ENCODE measurements at places on chromosomes 7 and 10. TPM values are rescaled to one million over a fixed set of nuclear protein-coding genes. Genes with fewer than 3 reads are reported as not detected.
A peak's percentile ranks its signal among the peaks of the same experiment; 100 is the strongest.

DNA sequence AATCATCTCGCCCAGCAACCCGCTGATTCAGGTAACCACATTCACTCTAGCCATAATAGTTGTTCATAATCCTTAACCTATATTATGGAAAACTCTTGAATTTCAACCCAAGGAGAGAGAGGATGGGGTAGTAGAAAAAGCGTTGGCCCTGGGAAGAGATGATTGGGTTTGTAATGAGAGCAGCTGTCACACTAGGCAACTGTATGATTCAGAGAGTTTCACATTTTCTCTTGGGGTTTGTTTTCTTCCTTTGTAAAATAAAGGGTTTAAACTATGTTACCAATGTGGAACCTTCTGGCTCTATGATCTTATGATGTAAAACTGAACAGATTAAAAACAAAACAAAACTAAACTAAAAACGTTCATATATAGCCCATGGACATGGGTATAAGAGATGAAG is 705.2 kb upstream of the IGFBP3 start:
- no peaks in the 10 kb centered on the region for H3K36me3 ChIP-seq
- H3K4me3 ChIP-seq: no peak overlapping the region
- H3K4me1 ChIP-seq: no peaks in the 10 kb centered on the region
- no peak for DNase-seq
- no peak overlapping the region for H3K27ac ChIP-seq

DNA sequence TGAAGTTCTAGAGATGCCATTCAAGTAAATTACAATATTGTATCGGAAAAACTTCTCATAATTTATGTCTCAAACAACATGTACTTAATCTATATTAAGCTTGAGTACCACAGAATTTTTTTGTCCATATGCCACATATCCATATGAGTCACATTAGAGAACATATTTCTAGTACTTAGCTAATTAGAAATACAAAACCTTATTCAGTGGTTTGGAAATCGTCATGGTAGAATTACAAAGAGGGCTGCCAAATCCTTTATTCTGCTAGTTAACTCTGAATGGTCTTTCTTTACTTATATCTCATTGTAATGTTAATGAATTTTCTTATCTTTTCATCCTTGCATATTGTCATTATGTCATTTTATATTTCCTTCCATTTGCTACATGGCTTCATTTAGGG is 9.0 kb upstream of the VIM start:
- H3K27ac ChIP-seq: no peak overlapping the region
- DNase-seq: no peak
- no peak overlapping the region for H3K4me3 ChIP-seq
- peaks cover 51% of the 10 kb centered on the region for H3K36me3 ChIP-seq
- no peaks in the 10 kb centered on the region for H3K27me3 ChIP-seq

The ATRNL1 gene
- 0.55 TPM for total RNA-seq

- peaks cover 71% of the 10 kb centered on the region for H3K36me3 ChIP-seq
- peak overlapping the region; percentile 70 for H3K27ac ChIP-seq
- peak; percentile 44 for DNase-seq
- H3K4me3 ChIP-seq: peak overlapping the region; percentile 21
These were observed 15.4 kb downstream of the SEC24C start for GRCh38 chr10:73759512-73760115.

DNA sequence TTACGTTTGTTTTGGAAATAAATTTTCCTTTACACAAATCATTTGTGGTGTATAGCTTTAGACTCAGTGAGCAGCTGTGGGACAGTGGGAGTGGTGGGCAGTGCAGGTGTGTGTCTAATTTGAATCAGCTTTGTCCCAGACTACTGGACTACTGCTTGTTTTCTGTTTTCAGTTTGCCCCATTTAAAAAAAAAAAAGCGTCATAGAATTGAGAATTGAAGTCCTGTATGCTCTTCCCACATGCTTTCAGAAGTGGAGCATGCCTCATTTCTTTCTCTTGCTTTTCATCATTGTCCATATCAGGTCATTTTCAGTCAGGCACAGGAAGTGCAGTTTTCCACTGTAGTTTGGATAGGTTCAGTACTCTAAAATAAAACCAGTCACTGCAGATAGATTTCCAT is 66.1 kb downstream of the SHH start:
- no peak overlapping the region for H3K27ac ChIP-seq
- H3K36me3 ChIP-seq: peaks cover 55% of the 10 kb centered on the region
- no peaks in the 10 kb centered on the region for H3K27me3 ChIP-seq
- no peak overlapping the region for H3K4me3 ChIP-seq

The CYP2E1 gene
- 0.43 TPM for total RNA-seq

DNA sequence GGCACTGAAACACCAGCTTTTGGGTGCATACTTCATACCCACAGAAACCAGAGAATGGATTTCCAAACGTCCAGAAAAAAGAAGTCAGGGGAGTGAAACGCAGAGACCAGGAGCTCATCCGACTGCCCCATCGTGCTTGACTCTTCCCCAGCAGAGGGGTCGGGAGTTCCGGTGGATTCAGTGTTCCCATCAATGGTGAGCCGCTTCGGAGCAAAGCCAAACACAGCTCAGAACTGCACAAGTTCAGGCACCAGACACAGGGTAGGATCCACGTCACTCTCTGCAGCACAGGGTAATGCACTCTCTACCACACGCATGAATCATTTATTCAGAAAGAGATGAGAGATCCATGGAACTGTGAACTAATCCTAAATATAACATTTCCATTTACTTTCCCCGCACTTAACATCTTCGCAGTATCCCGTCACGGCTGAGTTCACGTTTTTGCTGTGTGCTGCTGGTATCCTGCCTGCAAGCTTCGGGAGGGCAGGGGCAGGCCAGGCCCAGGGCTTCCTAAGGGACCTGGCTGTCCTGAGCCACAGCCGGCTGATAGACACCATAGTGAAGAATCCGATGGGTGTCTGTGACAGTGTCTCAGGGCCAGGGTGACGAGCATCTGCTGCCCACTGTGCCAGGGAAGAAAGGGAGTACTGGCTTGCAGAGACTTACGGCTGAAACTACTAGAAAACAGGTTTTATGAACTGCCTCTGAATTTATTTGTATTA is 545.3 kb downstream of the PTPRN2 start:
- no peak for DNase-seq
- no peaks in the 10 kb centered on the region for H3K4me1 ChIP-seq
- no peaks in the 10 kb centered on the region for H3K27me3 ChIP-seq
- H3K36me3 ChIP-seq: no peaks in the 10 kb centered on the region

DNA sequence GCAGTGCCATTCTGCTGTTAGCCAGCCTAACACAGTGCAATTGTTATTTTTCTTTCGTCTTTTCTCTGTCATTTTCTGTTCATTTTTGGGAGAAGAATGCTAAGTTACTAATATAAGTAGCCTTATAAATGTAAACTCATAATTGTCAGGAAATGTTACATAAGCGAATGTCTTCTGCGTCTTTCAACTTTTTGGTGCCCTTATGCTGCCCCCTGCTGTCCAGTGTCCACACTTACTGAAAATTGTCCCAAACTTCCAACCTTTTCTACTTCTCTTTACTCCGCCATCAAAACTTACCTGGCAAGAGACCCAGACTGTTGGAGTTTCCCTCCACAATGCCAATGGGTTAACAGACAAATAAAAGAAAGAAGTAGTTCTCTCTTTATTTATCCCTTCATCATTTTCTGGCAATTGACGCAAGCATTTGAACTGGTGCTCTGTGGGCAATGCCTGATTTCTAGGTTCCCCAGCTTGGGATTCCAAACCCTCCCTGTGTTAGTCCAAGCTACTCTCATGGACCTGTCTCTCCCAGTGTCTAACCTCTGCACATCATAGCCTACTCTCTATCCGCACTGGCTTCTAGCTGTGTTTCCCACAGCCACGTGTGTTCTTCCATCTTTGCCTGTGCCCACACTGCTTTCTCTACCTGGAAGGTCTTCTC is 21.0 kb upstream of the EPC1 start:
- H3K36me3 ChIP-seq: peaks cover 19% of the 10 kb centered on the region
- no peaks in the 10 kb centered on the region for H3K27me3 ChIP-seq
- H3K4me3 ChIP-seq: no peak overlapping the region

The LARP4B gene
- 99.0 TPM for total RNA-seq

DNA sequence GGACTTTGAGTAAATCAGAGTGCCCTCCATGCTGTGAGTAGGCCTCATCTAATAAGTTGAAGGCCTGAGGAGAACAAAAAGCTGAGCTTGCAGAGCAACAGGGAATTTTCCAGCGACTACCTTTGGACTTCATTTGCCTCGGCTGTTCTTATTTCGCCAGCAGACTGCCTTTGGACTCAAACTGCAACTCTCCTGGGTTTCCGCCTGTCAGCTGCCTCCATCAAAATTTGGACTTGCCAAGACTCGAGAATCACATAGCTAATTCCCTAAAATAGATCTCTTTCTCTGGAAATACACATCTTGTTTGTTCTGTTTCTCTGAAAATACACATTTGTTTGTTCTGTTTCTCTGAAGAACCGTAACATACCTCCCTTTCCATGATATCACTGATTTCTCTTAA is 93.8 kb downstream of the ITGB8 start:
- no peaks in the 10 kb centered on the region for H3K36me3 ChIP-seq
- no peaks in the 10 kb centered on the region for H3K27me3 ChIP-seq

The PSD gene
- 1.4 TPM for total RNA-seq

The ZNF503 gene
- 0.23 TPM for total RNA-seq

The EPO gene
- not detected for total RNA-seq

DNA sequence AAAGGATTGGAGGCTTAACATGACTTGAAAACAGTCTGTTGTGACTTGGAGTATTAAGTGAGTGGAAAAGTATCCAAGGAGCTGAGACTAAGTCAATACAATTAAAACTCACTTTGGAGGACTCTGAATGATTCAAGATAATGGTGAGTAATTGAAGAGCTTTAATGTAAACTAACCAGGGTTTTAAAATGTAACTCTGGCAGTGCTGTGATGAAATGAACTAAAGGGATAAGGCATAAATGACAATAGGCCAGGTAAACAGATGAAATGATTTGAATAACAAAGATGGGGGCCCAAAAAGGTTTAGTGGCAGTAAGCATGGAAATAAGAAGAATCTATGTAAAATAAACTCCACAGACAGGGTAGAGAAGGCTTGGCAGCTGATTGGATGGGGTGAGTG is 316.5 kb upstream of the CACNA2D1 start:
- H3K4me1 ChIP-seq: no peaks in the 10 kb centered on the region
- no peak overlapping the region for H3K27ac ChIP-seq
- H3K4me3 ChIP-seq: no peak overlapping the region
- DNase-seq: no peak
- H3K27me3 ChIP-seq: no peaks in the 10 kb centered on the region

- H3K4me3 ChIP-seq: no peak overlapping the region
- peaks cover 54% of the 10 kb centered on the region for H3K36me3 ChIP-seq
- no peaks in the 10 kb centered on the region for H3K27me3 ChIP-seq
- H3K4me1 ChIP-seq: no peaks in the 10 kb centered on the region
- DNase-seq: no peak
These were observed 40.2 kb downstream of the NUP205 start for GRCh38 chr7:135597926-135598305.

DNA sequence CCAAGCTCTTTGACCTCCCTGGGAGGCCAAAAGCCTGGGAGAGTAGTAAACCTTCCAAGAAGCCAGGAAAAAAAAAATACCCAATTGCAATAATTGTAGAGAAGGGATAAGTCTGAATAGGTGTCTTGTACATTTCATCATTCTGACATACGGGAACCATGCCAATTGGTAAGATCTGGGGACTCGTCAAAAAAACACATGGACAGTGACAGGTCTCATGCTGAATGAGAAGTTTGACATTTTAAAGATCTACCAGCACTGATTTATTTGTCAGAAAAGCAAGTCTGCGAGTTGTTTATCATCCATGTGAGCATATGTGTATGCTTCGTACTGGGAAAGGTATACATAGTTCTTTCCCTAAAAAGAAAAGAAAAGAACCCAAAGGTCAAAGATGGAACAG is 4.1 kb upstream of the ITGA8 start:
- H3K36me3 ChIP-seq: no peaks in the 10 kb centered on the region
- H3K27ac ChIP-seq: no peak overlapping the region
- no peak for DNase-seq
- no peak overlapping the region for H3K4me3 ChIP-seq
- H3K4me1 ChIP-seq: peaks cover 3% of the 10 kb centered on the region
- peaks cover 32% of the 10 kb centered on the region for H3K27me3 ChIP-seq

The EPHB4 gene
- total RNA-seq: 0.60 TPM

The LBX1 gene
- total RNA-seq: not detected

The SGCE gene
- total RNA-seq: 0.90 TPM

The BAZ1B gene
- 84.5 TPM for total RNA-seq

- no peaks in the 10 kb centered on the region for H3K36me3 ChIP-seq
- DNase-seq: no peak
- peak overlapping the region; percentile 54 for H3K27ac ChIP-seq
These were observed 625 bp downstream of the RP9 start for GRCh38 chr7:33108554-33109004.

DNA sequence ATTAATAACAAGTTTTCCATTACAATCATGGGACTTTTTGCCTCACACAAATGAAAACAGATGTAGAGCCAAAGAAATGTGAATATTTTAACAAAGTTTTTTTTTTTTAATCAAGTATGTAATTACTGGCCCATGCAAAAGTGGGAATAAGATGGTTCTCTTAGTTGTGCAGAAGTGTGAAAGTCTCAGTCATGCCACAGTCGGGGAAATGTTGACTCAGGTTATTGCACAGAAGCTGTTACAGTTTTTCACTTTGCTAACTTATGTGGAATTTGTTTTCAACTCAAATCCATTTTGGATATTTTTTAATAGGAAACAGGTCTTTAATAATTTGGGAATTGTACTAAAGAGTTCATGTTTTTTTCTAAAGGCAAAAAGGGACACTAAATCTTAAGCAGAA is 44.0 kb upstream of the CAV2 start:
- H3K4me1 ChIP-seq: no peaks in the 10 kb centered on the region
- no peak for DNase-seq
- H3K4me3 ChIP-seq: no peak overlapping the region
- peaks cover 10% of the 10 kb centered on the region for H3K27me3 ChIP-seq
- H3K27ac ChIP-seq: no peak overlapping the region

DNA sequence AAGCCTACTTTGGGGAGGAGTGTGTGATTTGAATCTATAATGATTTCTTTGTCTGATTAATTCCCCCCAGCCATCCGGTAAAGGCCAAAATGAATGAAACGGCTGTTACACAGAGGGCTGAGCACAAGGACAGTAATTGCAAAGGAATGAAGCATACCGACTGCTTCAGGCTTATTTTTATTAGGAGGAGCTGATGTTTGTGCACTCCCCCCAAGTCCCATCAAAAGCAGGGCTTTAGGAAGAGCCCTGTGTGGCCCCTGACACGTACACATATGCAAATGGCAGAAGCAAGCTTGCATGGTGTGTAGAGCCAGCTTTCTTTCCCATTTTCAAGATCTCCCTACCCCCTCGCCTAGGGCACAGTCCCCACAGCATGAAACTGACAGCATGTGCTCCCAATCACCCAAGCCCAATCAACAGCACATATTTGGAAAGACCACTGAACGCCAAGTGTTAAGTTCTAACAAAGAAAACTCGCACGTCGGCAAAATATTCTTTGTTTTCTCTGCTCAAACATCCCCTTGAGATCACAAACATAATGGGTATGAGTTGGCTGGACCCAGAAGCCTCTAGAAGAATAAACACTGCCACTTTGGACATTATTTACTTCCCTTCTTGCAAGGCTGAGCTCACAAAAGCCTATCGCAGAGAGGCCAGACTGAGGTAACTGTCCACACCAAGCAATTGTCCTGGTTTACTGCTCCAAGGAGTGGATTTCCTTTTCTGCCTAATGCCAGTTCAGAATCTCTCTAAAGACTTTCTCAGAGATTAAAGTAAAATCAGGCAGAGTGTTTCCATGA is 143.0 kb downstream of the CUBN start:
- no peak for DNase-seq
- H3K4me3 ChIP-seq: no peak overlapping the region
- no peak overlapping the region for H3K27ac ChIP-seq
- H3K36me3 ChIP-seq: peaks cover 2% of the 10 kb centered on the region
- H3K27me3 ChIP-seq: peaks cover 4% of the 10 kb centered on the region

Data from activated CD4-positive, alpha-beta memory T cell treated with anti-CD3 and anti-CD28 coated beads, Interleukin-2, amount 10 ng/mL, durations not matched to agents 7 days and 5 days (primary cell).